Activated CD4-positive, alpha-beta T cell treated with anti-CD3 and anti-CD28 coated beads for 24 hours (primary cell): ENCODE measurements at places on chromosomes 2 and 18.

DNA sequence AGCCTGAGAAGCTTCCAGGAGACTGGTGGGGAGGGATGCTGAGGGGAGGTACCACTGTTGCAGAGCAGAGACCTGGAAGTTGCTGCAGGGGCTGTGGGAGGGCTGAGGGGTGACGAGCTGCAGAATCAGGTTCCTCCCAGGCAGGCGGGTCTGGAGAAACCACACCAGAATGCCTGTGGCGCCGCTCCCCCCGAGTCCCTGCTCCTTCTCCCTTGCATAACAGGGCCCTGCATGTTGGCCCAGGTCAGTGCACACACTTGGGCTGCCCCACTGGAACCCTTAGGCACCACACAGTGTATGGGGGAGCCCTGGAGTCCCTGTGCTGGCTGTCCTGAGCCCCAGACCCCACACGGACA lies 60.4 kb downstream of the ARL4C start:
- DNase-seq, result no peak

DNA sequence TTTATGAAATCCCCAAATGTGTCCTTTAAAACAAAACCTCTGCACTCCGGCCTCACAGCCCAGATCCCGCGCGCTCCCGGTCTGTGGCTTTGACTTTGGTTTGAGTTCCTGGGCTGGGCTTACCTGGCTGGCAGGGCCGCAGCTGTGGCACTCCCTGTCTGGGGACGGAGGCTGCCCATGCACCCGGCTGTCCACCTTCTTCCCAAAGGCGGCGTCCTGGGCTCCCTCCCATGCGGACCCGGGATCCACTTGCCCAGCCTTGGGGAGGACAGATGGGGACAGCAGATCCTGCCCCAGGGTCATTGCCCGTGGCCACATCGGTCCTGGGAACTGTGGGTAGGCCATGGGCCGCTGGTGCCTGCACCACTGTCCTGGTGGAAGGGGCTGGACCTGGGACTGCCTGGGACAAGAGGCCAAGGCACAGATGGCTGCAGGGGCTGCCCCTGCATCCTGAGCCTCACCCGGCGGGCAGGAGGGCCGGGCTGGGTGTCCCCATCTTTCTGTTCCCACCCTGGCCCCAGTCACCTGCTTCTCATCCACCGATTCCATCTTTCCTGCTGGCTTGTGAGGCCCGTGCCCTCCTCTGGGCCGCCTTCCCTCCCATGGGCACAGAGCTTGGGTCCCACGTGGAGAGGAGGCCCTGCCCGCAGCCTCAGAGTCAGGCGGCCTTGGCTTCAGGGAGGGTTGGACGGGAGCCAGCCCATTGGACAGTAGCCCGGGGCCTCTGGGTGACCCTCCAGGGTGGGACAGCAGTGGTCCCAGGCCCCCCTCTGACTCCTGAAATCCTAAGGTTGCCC lies 27.7 kb downstream of the NFATC1 start:
- no peak for DNase-seq

GRCh38 chr2:68734688-68735525 lies at the start of gene ARHGAP25:
TSS of gene ARHGAP25 (plus strand) at chr2:68734811. CDS start at chr2:68735200, 389 bp downstream.
- peak; percentile 34 for DNase-seq

- no peak for DNase-seq
Observed at GRCh38 chr2:237283131-237283928, 130.6 kb downstream of the COL6A3 start.

DNA sequence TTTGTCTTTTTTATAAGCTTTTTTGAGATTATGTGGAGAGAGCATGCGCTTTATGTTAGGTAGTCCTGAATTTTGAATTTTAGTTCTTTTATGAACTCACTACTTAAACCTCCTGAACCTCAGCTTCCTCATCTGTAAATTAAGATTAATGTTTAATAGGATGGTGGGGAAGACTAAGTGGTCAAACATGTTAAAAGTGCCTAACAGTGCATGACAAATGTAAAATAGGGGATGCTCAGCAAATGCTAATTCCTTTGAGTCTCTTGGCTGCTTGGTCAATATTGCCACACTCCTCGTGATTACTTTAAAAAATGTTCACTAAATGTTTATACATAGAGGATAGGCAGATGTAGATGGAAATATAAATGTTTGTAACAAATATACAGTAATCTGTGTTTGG lies 6.8 kb downstream of the BIRC6 start:
- no peak for DNase-seq

DNA sequence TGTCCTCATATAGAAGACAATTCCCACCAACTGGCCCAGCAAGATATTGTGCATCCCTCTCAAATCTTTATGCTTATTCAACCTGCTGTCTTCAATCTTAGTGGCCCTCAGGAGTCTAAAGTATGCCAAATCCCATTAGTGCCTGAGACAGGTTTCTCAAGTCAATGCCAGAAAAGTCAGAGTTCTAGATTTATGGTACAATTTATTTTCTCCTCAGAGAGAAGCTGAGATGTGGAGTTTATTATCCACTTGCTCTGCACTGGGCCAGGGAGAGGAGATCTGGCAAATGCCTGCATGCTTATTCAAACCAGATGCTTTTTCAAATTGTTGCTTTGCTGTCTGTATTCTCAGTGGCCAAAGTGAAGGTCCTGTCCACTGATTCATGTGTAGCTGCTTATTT lies 825.2 kb downstream of the METTL4 start:
- no peak for DNase-seq

DNA sequence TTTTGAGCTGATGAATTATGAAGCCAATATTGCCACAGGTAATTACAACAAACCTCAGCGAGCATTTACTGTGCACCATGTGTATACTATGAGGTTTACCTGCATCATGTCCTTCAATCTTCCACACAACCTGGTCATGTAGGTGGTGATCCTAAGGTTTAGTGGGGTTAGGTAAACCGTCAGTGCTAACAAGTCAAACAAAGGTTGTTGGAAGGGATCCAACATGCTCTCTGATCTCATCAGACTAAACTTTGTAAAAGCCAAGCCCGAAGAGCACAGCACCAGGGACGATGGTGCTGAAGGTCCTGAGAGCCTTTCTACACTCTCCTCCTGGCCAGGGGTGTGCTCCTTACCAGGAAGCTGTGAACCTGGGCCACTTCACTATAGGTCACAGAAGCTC lies 29.4 kb downstream of the SH3YL1 start:
- no peak for DNase-seq

DNA sequence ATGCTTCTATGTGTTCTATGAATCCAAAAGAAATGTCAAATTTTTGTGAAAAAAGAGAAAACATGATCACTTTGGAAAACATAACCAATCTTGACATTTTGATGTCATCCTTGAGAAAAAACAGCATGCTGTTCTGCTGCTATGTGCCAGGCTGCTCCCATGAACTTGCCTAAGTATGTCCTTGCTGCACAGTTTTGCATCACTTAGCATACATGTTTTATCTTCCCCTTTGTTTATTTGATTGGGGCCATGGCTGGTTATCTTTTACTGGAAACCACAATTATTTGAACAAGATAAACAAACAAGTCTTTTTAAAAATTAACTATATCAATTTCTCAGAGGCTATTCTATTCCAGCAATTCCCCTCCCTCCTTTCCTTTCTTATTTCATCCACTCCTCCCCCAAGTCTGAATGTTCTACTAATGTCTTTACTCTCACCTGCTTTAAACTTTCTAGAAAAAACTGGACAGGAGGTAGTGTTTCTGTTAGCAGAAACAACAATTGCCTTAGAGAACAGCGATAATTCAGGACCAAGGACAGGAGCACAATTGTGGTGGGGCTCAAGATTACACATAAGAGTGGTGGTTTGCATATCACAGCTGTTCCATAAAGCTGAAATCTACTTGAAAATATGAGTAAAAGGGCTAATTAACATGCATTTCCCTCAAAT lies 6.7 kb downstream of the AOX1 start:
- DNase-seq, result no peak
